ENCODE measurements at places on chromosomes 11 and 22.

GRCh38 chr22:31083923-31084810 lies 3.0 kb downstream of the SMTN start:
- DNase-seq: peak; percentile 74

- DNase-seq: no peak
Observed at GRCh38 chr11:64754124-64754918, 5.5 kb downstream of the PYGM start.

DNA sequence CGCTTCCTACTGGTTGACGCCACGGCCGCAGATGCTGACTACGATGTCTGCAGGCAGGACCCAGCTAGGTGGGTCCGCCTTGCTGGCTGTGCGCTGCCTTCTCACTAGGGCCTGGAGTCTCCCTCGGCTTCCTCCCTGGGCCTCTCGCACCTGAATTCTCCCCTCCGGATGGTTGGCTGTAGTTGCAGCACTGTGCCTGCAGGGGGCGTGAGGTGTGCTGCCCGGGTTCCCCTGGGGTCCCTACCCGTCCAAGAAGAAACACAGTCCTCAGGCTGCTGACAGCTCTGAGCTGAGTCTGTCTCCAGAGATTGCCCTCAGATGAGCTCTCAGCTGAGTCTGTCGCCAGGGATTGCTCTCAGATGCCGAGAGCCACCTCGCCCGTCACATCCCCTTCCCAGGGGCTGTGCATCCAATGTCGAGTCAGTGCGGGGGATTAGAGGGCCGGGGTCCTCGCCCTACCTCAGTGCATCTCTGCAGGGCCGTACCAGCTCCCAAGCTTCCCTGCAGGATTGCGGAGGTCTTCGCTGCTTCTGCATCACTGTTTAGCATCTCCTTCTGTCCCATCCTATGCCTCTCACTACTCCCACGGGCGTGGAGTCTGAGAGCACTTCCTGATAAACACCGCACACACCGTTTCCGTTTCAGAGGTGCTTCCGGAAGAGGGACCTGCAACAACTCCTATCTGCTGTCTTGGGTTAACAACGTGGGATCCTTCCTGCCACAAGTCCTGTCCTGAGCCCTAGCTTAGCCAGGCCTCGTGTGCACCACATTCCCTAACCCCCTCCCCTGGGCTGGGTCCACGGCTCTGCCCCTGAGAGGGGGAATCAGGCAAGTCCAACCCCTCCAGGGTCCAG lies 196.9 kb downstream of the CSNK2A3 start:
- peak; percentile 63 for DNase-seq

GRCh38 chr11:71101606-71102005 lies 150.8 kb downstream of the SHANK2 start:
- no peak for DNase-seq

GRCh38 chr11:17853280-17853679 lies 118.7 kb downstream of the KCNC1 start:
- DNase-seq: no peak

DNA sequence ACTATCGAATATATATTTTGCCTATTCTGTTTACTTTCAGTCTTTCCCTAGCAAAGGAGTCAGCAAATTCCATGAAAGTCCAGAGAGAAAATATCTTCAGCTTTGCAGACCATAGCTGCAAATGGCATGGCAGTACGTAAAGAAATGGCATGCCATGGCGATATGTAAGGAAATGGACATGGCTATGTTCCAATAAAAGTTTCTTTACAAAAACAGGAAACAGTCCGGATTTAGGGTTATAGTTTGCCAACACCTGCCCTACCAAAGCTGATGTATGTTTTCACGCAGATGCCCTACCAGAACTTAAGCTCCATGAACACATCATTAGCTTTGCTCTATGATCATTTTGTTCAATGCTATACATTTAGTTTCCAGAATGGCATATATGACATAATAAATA lies 19.5 kb downstream of the KIAA0930 start:
- DNase-seq: no peak

DNA sequence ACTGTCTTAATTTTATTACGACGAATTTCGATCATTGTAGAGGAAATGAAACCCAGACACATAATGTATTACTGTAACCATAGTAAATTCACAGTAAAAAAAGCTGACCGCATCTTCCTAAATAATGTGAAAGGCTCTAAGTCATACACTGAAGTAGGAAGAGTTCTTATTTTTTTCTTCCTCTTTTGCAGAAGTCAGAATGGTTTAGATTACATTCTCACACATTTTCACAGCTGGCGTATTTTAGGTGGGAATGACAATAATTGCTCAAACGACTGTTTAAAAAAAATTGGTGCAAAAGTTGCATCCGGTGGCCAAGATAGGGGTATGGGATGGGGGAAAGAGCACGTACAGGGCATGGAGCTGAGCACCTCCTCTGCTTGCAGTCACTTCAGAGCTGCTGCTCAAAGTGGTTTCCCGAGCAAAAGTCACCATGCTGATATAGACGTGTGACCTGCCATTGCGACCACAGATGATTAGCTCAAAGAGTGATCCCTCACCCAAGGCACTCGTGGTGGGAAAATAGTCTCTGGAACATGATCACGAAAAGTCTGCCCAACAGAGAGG lies 35.3 kb downstream of the MMP13 start:
- DNase-seq: no peak

DNA sequence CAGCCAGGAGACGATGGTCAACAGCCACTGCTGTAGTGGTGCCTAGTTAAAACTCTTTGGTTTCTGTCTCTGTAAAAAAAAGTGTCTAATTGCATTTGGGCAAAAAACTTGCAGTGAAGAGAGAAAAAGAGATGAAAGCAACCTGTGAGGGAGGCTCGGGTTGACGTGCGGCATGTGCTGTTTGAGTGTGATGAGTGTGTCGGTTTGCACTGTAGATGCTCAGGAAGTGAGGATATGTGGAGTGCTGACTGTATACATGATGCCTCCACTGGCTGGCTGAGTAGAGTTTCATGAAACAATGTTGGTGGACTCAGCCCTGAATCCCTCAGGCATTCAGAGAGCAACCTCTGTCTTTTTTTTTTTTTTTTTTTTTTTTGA lies 4.3 kb upstream of the DGCR6L start:
- DNase-seq: no peak

DNA sequence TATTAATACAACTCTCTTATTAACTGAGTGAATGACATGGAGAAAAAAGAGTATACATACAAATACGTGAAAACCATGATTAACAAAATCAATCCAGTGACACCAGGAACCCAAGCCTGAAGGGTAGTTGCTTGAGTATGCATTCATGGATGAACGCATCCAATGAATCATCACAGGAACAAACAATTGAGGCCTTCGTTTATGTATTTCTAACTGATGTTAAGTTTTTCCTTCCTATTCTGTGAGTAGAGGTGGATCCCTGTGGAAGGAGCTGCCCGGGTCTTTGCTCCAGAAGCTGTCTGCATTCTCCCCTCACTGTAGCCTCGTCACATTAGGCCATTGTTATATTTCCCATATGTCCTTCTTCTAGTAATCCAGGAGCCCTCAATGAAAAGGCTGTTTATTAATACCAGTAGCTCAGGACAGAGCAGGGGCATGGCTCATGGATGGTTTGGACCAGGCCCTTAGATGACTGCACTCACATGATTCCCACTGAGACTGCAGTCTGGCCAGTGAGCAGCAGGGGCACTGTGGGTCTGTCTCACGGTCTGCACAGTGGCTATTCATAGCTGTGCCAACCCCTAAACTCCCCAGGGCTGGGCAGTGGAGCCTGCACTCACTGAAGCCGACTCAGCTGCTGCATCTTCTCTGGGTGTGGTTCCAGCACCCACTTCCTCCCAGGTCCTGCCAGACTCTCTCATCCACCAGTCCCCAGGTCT lies 128.1 kb upstream of the TOP3B start:
- DNase-seq: peak; percentile 46

- no peak for DNase-seq
Observed at GRCh38 chr11:79076526-79077115, 364.2 kb downstream of the TENM4 start.

DNA sequence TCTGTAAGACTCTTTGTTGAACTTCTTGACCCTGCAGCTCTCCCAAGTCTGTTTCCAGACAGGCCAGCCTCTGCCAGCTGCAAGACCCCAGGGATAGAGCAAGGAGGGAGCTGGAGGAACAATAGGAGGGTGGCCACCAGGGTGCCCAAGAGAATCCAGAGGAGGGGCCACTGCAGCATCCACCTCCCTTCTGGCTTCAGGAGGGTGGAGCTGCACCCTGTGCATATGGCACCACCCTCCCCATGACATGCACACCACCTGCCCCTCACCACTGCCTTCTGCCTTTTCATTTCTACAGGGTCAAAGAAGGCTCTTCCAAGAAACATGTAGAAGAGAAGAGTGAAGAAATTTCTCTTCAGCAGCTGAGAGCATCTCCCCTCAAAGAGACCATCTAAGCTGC lies 20.1 kb upstream of the POLA2 start:
- DNase-seq: no peak

DNA sequence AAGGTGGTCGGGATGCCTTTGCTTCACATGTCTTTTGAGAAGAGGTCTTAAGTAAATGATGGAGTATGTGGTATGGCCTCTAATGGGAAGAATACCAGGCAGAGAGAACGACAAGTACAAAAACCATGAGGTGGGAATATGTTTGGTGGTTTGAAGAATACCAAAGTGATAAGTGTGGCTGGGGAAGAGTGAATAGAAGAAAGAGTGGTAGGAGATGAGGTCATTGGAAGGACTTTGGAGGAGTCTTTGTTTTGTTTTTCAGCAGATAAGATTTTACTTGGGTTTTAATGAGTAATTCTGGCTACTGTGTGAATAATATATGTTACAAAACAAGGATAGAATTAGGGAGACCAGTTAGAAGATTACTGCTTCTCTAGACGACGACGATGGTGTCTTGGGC lies 515.4 kb downstream of the RAB38 start:
- DNase-seq: no peak

DNA sequence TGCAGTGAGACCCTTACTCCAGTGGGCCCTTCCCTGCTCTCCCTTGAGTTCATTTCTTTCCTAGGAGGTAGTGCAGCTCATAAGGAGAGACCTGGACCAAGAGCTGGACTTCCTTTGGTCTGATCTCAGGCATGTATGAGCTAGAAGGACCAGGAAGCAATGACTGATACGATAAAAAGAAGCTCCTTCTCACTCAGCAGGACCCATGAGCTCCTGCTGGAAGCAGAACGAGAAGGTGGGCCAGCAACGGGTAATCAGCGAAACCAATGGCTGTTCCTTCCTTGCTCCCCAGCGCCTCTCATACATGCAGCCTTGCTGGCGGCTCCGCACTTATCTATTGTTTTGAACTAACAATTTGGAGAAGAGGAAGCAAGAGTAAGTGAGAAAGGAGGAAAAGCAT lies 56.8 kb downstream of the RPUSD4 start:
- DNase-seq: no peak

- DNase-seq: peak; percentile 68
Observed at GRCh38 chr11:78313181-78313795, 104.3 kb downstream of the GAB2 start.

- DNase-seq: no peak
Observed at GRCh38 chr22:37455896-37456295, 28.6 kb upstream of the ELFN2 start.

- DNase-seq: no peak
Observed at GRCh38 chr11:103398829-103399228, 289.6 kb downstream of the DYNC2H1 start.

DNA sequence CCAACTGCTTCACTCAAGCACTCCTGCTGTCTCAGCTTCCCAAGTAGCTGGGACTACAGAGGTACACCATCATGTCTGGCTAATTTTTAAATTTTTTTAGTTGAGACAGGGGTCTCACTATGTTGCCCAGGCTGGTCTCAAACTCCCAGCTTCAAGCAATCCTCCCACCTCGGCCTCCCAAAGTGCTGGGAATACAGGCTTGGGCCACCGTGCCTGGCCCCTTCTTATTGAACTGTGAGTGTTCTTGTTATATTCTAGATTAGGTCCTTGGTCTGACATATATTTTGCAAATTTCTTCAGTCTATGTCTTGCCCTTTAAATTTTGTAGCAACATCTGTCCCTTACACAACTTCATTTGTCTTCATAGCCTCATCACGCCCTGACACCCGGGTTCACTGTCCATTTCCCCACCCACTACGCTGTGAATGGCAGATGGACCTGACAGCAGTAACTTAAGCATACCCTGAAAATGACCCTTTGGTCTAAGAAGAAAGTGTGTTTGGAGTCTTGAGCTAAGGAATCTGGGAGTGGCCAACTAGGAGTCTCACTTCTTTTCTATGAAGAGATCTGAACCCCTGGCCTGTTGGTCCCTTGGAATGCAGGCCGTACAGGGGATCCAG lies 4.2 kb upstream of the FAM118A start:
- DNase-seq: no peak

GRCh38 chr22:20109411-20110358 lies 6.2 kb upstream of the RANBP1 start:
- no peak for DNase-seq

GRCh38 chr11:132610216-132610615 lies 922.1 kb downstream of the OPCML start:
- DNase-seq: no peak

GRCh38 chr22:37601540-37602442 lies 6.8 kb upstream of the GGA1 start:
- peak; percentile 90 for DNase-seq

GRCh38 chr22:39661842-39662685 lies 91.5 kb downstream of the CACNA1I start:
- DNase-seq: peak; percentile 7

GRCh38 chr22:41280065-41280464 lies 5.9 kb downstream of the RANGAP1 start:
- DNase-seq: peak; percentile 30

GRCh38 chr11:126347751-126348668 lies 7.5 kb upstream of the ST3GAL4 start:
- DNase-seq: no peak

GRCh38 chr11:14248580-14248981 lies 110.4 kb downstream of the RRAS2 start:
- peak; percentile 90 for DNase-seq

DNA sequence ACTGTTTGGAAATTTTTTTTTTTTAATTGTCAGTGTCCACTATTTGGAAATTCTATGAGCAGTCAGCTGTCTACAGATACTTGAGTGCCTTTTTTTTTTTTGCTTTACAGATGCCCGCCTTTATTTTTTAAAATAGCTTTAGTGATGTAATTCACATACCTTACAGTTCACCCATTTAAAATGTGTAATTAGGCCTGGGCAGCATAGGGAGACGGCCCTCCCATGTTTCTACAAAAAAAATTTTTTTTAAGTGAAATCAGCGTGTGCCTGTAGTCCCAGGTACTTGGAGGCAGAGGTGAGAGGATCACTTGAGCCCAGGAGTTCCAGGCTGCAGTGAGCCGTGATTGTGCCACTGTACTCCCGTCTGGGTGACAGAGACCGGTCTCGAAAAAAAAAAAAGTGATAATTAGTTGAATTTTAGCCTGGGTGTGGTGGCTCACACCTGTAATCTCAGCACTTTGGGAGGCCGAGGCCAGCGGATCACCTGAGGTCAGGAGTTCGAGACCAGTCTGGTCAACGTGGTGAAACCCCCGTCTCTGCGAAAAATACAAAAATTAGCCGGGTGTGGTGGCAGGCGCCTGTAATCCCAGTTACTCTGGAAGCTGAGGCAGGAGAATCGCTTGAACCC lies 1.5 kb downstream of the ZNF143 start:
- no peak for DNase-seq

DNA sequence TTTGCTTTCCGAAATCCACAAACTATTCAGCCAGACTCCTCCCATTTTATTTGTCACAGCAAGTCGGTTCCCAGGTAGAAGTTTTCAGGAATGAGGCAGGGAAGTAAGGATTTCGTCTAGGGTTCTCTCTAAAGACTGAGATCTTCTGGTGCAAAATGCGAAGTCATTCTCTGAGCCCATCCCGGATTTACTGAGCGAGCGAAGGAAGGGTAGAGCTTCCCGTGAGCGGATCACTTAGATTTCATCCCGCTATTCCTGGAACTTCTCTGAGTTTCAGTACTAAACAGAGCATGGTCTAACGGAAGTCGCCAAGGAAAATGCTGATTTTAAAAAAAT lies 3.1 kb upstream of the CALCA start:
- DNase-seq: no peak

GRCh38 chr11:76083563-76084451 lies 122.5 kb downstream of the WNT11 start:
- DNase-seq: no peak
